ENCODE measurements at places on chromosomes 3 and 15.
A peak's percentile ranks its signal among the peaks of the same experiment; 100 is the strongest.

GRCh38 chr3:88117683-88118082 lies 32.1 kb upstream of the C3orf38 start:
- DNase-seq, result no peak

GRCh38 chr3:142664819-142665218 lies 59.0 kb upstream of the TRPC1 start:
- no peak for DNase-seq

GRCh38 chr3:33054100-33055092 lies 42.5 kb downstream of the GLB1 start:
- no peak for DNase-seq

- DNase-seq, result no peak
These were observed 9.5 kb downstream of the GASK1A start for GRCh38 chr3:42988566-42988965.

DNA sequence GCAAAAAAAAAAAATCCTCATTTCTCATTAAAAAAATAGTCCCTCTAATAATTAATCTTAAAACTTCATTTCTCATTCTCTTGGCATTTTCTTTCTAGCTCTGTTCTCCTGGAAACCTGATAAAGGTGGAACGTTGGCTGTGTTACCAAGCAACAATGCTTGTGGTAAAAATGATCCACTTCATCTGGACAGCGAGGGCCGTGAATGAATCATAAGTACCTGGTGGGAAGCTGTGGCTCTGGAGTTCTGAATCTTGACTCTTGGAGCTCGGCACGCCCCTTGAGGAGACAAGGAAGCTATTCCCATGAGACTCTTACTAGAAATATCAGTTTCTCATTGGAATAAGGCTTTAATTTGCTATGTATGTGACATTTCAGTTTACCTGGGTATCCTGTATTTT lies 32.5 kb downstream of the BCL2L10 start:
- no peak for DNase-seq

DNA sequence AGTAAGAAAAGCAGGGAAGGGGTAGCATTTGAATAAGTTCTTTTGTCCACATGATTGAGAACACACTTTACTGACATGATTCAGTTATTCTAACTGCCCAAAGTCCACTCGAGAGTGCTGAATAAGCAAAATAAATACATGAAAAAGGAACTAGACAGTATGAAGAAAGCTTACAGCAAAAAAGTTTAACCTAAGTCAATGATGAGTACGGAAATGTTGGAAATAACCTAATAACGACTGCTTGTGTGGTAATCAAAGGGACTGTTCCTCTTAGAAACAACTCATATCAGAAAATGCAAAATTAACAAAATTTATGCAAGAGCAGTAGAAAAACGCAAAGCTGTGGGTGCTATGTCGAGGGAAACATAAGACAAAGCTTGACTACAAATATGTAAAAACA lies 36.6 kb downstream of the DMXL2 start:
- no peak for DNase-seq

- no peak for DNase-seq
These were observed 17.0 kb upstream of the AVEN start for GRCh38 chr15:34055868-34056595.

DNA sequence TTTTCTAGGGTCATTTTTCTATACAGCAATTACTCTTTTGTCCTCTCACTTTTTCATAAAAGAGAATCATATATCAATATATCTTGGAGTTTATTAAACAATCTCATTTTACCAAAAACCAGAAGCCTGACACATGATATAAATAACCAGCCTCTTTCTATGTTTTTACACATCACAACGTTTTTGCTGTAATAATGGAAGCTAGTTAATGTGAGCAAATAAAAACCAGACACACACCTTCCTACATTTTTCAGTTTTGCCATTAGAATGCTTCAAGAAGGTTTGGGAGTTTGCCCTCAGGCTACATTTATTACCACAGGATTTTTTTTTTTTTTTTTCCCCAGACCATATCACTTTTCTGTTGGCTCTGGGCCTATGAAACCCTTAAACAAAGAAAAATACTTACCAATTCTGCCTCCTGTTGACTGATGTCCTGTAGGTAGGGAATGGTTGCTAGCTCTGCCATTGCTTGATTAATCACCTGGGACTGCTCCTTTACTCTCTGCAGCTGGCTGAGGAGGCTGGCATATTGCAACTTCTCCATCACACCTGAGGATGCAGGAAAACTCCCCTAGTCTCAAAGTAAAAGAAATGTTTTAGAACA lies 165.5 kb downstream of the ECT2 start:
- no peak for DNase-seq

DNA sequence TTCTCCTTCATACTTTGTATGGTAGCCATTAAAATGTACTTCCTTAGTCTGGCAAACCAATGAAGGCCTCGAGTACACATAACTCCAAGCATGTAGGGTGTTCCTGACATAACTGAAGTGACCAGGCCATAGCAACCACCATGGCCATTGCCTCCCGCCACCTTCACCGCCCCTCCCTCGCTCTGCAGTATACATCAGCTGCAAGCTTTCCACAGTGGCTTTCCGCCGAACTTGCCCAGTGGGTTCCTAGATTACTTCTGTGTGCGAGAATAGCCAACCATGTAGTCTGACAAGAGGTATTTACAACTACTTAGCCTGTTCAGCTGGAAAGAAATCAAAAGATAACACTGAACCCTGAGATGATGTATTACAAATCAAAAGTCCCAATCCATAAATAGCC lies 3.4 kb upstream of the CTNNB1 start:
- DNase-seq, result no peak

DNA sequence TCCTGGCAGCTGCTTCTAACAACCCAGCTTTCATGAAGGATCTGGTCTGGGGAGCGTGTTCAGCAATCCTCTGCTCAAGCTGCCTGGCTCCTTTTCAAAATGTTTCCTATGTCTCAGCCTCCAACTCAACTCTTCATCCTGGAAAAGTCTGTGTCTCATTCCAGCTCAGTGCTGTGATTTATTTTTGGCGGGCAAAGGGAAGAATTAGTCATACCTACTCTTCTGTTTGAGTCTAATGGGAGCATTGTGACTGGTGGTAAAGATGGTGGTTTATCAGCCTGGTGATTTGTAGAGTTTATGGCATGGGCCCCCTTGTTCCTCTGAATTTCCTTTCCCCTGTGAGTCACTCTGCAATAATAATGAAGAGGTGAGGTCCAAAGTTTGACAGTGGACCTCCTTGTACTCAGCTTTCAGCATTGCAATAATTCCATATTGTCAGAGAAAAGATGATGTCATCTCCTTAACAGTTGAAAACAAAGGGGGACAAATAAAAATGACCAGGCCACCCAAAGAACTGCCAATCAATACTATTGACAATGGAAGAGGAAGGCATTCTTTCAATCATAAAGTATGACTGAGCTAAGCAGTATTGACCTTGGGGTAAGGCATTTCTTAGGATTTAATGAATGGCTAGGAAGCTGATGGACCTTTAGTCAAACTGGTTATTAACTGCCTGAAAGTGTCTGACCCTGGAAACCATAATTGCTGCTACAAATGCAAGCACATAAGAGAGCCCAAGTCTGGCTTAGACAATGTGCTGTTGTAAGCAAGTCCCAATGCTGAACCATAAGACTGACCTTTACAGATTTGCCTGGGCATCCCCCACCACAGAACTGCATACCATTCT lies 204.7 kb upstream of the MCTP2 start:
- DNase-seq, result no peak

DNA sequence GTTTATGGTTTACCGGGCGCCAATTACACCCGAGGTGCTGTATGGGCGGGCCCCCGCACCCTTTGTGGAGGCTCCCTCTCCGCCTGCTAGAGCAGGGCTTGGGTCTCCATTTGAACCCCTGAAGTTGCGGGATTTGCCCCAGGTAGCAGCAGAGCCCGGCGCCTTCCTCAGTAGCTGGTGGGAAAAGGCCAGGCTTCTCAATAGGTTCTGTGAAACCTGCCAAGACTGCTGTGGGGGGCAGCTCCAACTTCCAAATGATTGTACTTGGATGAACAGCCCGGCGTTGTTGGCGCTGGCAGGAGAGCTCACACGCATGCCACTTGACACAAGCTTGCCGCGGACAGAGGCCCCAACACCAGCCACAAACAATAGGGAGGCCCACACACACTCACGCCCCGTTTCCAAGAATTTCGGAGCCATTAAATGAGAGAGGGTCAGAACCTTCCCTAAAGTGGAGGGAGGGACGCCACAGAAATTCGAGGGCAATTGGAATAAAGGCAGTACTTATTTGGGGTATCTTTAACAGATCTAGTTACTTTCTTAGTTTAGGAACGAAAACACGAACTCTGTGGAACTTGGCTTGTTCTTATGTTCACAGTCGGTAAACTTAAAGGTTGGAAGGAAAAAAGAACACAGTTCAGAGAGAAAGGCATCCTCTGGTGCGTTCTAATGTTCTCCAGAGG lies 1.4 kb downstream of the EPHB3 start:
- no peak for DNase-seq

DNA sequence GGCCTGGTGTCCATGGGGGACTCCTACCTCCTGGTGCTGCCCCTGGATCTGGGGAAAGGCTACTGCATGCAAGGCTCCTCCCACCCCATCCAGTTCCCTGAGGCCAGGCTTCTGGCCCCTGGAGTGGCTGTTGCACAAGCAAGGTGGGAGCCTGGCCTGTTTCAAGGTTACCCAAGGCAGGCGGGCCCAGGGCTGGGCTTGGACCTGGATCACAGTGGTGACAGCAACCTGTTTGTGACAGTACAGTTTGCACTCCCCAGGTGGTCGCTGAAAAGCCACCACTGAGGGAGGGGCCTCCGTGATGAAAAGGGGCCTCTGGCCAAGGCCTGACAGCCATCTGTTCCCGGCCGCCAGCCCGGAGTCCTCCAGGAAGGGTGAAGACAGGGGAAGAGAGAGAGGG lies 14.4 kb upstream of the KY start:
- no peak for DNase-seq

DNA sequence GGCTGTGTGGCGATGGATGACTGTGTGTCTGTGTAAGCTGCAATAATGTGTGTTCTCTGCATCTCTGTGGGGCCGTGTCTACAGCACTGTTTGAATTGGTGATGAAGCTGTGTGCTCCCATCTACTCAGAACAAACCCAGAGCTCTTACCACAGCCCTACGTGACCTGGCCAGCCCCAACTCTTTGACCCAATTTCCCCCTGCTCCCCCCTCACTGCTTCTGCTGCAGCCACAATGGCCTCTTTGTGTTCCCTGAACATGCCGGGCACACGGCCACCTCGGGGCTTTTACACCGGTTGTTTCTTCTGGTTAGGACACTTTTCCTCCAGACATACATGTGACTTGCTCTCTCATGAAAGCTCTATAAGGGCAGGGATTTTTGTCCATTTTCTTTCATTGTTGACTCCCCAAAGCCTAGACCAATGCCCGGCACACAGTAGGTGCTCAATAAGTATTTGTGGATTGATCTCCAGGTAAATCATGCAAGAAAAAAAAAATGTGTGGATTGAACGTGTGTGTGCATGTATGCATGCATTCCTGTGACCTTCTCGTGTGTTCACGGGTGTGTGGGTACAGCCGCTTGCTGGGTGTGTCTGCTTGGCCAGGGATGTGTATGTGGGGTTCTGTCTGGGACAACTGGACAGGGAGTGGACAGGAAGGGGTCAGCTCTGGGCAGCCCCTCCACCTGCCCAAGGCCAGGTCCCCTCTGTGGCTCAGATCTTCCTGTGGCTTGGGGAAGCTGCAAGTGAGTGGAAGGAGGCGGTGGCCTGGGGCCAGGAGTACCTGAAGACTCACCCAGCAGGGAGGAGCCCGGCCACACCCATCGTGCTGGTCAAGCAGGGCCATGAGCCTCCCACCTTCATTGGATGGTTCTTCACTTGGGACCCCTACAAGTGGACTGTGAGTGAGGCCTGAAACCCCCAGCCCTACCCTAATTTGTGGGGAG lies 14.8 kb downstream of the VILL start:
- DNase-seq, result no peak

GRCh38 chr15:101646672-101647071 lies 5.5 kb downstream of the TM2D3 start:
- DNase-seq, result no peak

DNA sequence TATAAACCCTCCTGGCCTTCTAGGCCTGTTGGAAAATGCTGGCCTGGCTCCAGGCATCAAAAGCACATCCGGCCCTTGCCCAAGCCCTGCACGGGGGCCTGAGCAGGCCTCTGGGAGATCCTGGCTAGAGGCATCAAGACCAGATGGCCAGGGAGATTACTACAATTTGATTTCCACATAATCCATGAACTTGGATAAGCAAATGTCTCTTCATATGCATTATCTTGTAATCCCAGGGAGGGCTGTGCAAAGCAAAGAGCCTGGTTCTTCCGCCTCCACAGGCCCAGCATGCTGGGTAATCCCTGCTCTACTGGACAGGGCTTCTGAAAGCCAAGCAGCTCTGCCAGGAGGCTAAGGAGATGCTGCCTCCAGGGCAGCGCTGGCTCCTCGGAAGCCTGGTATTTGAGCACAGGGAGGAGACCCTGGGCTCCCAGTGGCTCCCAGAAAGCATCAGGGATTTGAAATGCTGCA lies 18.2 kb downstream of the MRPL46 start:
- DNase-seq, result no peak

GRCh38 chr3:122640437-122640999 lies 40.1 kb upstream of the PARP14 start:
- no peak for DNase-seq

DNA sequence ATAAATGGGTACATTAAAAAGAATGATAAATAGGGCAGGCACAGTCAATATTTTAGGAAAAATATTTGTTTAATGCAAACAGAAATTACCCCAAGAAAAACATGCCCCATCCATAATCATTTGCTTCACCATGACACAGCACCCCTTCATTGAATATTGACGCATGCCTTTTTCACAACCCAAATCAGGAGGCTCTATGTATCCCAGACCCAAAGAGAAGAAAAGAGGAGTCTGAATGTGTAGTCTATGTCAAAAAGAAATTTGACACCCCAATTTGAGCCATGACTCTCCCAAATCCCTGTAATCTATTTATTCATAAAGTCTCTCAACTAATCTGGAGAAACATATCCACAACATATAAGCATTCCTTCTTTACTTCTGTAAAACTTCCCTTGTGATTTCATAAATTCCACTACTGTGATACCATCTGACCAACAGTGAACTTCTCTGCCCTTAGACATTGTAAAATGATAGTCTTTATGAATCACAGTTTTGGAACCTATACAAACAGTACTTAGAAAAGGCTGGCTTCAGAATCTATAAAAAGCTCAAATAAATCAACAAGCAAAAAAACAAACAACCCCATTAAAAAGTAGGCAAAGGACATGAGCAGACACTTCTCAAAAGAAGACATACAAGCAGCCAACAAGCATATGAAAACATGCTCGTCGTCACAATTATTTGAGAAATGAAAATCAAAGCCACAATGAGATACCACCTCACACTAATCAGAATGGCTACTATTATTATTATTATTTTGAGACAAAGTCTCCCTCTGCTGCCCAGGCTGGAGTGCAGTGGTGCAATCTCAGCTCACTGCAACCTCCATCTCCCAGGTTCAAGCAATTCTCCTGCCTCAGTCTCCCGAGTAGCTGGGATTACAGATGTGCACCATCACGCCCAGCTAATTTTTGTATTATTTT lies 53.4 kb upstream of the XRN1 start:
- DNase-seq, result no peak

GRCh38 chr3:14598143-14598569 lies 53.4 kb upstream of the CCDC174 start:
- DNase-seq, result peak; percentile 11

GRCh38 chr3:141795741-141796080 lies 32.5 kb downstream of the GRK7 start:
- DNase-seq, result no peak

GRCh38 chr15:35519541-35520149 lies 26.3 kb downstream of the DPH6 start:
- DNase-seq, result no peak
